Stimulated activated CD4-positive, alpha-beta T cell treated with anti-CD3 and anti-CD28 coated beads, TNF-alpha, amount 100 ng/mL, for 48 hours (primary cell): ENCODE measurements at places on chromosomes 2 and 18.

- no peak for DNase-seq
These were observed 80.8 kb downstream of the NXPH2 start for GRCh38 chr2:138699421-138699820.

GRCh38 chr2:178874529-178875240, 67.5 kb upstream of the TTN start:
- no peak for DNase-seq

GRCh38 chr2:65320042-65320725, 92.6 kb downstream of the ACTR2 start:
- DNase-seq = no peak

DNA sequence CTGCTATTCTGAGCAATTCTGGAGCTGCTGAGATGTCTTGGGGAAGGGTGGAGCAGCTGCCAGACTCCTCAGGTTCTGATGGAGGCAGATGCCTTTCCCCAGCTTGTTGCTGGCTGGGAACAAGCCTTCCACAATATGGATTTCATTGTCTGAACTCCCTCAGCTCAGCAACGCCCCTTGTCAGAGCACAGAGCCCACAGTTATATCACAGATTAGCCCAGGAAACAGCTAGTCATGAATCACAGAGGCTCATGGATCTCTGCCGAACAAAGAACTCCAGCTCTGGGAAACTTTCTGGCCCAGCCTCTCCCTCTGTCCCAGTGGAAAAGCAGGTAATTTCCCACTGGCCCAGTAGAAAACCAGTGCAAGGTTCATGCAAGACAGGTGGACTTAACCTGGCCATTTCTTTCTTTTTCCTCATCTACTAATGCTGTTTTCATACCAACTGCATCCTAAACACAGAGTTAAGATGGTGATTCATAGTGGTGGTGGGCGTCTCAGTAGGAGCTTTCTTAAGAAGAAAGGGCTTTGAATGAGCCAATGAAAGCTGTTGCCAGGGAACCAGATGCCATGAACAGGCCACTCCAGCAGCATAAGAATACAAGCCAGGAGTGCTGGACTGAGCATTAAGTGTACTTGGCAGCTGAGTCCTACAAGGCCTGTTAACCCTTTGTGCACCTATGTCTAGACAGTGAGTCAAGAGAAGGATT, 8.7 kb upstream of the KIAA2012 start:
- no peak for DNase-seq

DNA sequence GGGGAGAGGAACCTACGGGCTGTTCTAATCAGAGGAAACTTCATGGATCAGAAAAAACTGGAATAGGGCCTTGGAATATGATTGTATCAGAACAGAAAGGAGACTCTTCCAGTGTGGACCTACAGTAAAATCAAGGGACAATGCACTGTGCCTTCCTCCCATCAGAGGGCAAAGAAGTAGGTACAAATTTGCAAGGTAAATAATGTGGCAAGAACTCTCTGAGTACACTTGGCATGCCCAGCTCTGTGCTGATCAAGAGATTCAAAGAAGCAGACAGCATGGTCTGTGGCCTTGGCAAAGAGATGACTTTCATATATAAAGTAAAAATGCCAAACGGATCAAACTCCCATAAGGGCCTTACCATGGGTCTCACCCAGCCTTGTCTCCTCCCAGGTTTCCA, 242.6 kb upstream of the OSR1 start:
- DNase-seq = no peak

DNA sequence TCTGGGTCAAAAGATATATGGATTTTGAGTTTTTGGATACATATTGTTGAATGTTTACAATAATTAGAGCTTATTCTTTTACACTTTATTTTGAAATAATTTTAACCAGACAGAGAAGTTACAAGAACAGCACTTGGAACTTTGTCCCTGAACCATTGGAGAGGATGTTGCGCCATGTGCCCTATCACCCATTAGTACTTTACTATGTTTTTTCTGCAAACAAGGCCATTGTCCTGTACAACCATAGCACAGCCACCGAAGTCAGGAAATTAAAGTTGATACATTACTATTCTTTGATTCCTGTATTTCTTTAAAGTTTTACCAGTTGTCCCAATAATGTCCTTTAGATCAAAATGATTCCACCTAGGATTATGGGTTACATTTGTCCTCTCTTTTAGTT, 188.8 kb downstream of the ACKR3 start:
- no peak for DNase-seq

DNA sequence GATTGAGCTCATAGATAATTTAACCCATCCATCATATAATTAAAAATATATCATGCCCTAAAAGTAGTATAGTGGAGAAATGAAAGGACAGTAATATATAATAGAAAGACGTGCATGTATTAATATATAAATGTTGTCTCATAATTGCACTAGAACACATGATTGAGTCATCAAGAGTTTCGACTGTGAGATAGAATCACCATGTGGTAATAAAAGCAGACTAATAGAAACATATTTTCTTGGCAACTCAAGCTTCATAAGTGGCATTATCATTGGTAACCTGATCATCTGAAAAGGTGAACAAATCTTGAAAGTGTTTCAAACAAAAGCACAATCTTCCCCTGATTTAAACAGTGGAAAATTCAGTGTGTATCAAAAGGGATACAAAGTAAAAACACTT, 188.8 kb downstream of the CYRIA start:
- DNase-seq = no peak

GRCh38 chr2:100013892-100014677, 128.3 kb downstream of the AFF3 start:
- no peak for DNase-seq

DNA sequence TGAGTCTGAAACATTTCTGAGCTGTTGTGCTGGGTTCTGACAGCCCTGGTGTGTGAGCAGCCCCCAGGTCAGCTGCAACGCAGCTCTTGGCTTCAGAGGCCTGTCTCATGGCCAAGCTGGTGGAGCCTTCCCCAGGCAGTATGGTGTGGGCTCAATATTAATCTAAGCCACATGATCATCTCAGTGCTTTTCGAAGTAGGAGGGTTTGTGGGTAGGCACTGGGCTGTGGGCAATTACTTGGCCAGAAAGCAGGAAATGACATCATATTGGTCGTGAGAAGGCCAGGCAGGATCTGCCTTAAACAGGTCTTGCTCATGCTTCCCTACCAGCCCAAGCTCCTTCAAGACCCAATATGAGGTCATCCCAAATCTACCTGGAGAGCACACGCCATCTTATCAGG, 26.9 kb downstream of the LOXHD1 start:
- DNase-seq = no peak

GRCh38 chr2:146748046-146748445, 1096.8 kb upstream of the ACVR2A start:
- no peak for DNase-seq

- DNase-seq = no peak
These were observed 55.1 kb downstream of the COL4A3 start for GRCh38 chr2:227219312-227220105.

GRCh38 chr2:155309483-155309882, 611.0 kb downstream of the KCNJ3 start:
- no peak for DNase-seq

GRCh38 chr2:152710713-152711112, 6.5 kb downstream of the PRPF40A start:
- DNase-seq = no peak

DNA sequence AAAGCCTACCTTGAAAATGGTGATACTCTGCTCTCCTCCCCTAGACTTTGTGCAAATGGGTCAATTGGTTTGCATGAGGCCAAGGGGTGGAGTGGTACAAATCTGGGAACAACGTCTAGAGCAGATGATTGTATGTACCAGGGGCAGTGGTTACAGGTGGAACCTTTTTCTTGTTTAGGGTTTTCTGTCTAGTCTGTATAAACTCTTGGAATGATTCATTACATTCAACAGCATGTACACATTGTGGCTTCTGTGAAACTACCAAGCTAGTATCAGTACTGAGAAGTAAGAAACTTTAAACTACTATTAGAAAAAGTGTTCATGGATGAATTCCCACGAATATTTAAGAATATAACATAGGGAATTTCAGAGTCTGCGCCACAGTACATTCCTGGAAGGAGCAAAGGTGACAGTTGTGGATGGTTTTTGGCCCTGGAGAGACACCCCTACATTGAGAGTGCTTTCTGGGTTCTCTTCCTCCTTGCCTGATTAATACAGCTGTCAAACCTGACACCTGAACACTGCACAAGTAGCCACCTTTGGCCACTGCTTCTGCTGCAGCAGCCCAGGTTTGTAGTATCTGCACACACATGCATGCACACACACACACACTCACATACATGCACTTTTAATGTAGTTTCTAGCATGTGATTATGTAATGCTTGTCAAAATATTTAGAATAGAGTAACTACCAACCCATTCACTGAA, 30.0 kb downstream of the CFAP221 start:
- DNase-seq = no peak

DNA sequence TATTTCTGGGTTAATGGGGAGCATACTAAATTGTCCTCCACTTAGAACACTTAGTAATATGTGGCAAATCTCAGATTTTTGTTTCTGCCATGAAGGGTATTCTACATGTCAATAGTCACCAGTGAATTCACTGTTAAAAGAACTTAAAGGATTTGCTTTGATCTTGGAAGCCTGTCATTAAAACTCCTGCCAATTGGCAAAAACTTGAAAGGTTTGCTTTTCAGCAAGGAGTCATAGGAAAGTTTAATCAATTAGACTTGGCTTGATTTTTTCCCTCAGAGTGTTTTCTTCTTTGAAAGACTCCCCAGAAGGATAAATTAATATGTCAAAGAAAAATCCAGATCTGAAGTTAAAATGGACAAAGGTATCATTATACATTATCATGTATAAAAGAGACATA, 671.9 kb upstream of the PKDCC start:
- no peak for DNase-seq

DNA sequence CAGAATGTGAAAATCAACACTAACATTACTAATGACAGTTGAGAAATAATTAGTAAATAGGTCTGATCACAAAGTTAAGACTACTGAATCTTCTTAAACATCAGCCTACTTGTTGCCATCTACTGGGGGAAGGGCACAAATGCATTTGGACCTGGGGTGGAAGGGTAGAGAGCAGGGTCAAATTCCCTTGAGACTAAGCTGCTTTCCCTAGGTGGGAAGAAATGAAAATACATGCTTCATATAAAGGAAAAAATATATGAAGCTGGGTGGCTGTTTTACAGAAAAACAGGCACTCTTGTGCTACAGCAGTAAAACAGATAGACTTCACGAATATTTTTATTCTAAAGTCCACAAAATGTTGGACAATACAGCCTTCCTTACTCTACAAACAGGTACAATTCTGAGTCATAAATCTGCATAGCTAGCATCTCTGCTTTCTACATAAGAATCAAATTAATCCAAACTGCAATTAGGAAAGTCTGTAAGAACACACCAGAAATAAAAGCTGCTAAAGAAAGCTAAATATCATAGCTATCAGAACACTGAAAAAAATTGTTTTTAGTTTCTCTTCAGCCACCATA, 10.9 kb downstream of the TRIP12 start:
- DNase-seq = no peak

DNA sequence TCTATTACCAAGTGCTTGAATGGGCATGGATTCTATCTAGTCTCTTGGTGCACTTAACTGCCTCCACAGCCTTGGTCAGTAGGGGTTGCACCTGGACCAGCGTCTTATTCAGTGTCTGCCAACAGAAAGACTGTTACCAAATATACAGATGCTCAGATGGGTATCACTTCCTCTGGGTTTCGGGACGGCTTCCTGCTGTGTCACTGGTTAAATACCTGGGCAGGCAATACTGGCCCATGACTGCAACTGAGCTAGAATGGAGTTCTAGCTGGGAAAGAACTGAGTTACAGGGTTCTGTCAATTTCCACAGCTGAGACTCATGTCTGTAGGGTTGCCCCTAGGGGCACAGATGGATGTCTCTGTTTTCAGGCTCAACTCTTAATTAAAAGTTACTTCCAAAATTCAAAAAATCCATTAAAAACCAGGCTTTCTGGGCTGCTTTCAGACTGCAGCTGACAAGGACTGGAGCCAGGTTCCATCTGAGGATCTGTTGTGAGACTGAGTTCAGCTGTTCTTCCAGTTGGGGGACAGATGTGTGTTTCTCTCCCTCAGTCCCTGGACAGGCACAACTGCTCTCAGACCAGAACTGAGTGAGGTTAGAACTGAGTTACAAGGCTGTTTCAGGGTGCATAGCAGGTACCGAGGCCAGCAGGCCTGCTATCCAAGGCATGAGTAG, 789.6 kb upstream of the SLC8A1 start:
- no peak for DNase-seq

DNA sequence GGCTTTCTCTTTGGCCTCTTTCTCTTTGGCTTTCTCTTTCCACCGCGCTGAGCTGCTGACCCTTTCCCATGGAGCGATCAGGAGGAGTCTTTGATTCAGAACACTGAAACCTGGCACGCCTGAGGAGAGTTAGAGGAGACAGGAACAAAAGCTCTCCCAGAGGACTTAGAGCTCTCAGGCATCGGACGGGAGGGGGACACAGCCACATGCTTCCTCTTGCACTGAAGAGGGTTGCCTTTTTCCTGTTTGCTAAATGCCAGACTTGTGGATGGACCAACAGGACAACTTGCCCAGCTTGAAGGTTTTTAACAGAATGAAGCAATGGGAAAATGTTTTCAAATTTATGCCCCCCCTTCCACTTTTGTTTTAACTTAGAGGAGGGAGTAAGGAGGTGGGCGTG, 3.6 kb upstream of the PTPN18 start:
- no peak for DNase-seq

- no peak for DNase-seq
These were observed 420.7 kb downstream of the METTL4 start for GRCh38 chr18:2150566-2150965.

DNA sequence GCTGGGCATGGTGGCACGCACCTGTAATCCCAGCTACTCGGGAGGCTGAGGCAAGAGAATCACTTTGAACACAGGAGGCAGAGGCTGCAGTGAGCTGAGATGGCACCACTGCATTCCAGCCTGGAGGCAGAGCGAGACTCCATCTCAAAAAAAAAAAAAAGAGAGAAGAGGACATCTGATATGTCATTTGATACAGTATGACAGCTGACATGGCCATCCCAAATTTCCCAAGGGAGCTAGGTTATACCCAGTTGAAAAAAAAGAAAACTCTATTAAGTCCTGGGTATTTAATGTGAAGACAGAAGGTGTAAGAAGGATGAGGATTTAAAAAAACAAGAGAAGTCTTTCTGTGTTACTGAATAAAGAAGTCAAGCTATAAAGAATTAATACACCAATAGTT, 23.3 kb downstream of the CLASP1 start:
- no peak for DNase-seq

DNA sequence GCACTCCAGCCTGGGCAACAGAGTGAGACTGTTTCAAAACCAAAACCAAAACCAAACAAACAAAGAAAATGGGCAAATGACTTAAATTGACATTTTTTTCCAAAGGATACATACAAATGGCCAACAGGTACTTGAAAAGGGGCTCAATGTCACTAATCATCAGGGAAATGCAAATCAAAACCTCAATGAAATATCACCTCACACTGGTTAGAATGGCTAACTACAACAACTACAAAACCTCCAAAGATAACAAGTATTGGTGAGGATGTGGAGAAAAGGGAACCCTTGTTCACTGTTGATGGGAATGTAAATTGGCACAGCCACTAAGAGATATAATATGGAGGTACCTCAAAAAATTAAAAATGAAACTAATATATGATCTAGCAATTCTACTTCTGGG, 213.2 kb upstream of the HS6ST1 start:
- DNase-seq = no peak
